ENCODE measurements at places on chromosomes 16 and 17.
A peak's percentile ranks its signal among the peaks of the same experiment; 100 is the strongest.

DNA sequence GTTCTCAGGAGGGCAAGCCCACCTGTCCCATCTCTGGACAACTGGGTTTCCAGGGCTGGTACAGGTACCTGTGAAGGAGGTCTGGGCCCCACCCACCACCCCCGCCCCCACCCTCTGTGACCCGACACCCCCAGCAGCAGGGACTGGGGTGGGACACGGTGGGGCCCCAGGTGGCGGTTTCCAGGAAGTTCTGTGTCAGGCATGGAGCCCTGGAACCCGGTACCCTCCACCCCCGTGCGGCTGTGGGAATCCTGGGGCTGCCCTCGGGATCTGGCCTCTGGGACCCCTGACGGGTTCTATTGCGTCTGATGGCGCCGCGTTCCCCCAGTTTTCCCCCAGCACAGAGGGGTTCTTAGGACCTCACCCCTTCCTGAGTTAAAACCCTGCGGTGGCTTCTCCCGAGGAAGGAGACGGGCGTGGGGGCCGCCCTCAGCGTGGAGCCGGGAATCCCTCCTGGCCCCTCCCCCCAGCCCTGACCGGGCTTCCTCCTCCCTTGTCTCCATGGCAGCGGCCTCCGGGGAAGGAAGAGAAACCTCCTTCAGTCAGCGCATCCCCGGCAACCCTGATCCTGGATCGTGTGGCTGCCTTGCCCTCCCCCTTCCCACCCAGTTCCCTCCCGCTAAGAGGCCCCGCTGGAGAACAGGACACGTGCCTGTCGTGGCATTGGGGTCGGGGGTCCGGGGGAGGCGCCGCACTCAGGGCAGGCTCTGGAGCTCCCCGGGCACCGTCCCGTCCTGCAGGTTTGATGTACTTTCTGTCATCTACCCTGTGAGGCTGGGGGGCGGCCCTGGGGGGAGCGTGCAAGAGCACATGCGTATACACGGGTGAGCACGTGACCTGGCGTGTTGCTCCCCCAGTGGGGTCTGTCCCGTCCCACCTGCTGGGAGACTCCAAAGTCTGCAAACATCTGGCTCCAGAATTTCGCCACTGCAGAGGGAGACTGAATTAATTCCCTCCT is 30.3 kb downstream of the CACNA1H start:
- DNase-seq = peak; percentile 16

DNA sequence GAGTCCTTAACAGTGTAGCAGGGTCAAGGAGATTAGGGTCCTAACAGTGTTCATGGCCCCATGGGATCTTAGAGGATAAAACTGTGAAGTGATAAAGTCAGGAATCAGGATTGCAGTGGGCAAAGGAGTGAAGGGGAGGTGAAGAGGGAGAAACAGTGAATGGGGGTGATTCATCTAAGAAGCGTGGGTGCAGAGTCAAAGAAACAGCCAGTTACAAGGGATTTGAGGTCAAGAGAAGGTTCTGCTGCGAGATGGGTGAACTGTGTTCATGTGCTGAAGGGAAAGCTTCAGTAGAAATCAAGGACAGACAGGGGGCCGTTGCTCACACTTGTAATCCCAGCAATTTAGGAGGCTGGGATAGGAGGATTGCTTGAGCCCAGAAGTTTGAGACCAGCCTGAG is 5.9 kb downstream of the GTF3C1 start:
- DNase-seq = no peak

DNA sequence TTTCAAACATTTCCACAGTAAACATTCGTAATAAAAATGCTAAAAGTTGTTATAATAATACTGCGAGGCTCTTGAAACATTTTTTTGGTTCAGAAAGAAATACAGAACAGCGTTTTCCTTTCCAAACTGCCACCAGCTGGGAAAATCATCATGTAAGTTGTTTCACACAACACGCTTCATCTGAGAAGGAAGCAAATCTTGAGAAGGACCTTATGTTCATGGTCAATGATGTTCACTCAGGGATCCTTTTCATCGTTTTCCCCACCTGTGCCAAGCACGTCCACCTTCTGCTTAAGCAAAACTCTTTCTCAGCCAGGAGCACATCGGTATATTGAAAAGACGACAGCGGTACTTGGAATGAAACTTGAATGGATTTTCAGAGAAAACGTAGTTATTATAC is 274.5 kb upstream of the ELAC2 start:
- DNase-seq = no peak

DNA sequence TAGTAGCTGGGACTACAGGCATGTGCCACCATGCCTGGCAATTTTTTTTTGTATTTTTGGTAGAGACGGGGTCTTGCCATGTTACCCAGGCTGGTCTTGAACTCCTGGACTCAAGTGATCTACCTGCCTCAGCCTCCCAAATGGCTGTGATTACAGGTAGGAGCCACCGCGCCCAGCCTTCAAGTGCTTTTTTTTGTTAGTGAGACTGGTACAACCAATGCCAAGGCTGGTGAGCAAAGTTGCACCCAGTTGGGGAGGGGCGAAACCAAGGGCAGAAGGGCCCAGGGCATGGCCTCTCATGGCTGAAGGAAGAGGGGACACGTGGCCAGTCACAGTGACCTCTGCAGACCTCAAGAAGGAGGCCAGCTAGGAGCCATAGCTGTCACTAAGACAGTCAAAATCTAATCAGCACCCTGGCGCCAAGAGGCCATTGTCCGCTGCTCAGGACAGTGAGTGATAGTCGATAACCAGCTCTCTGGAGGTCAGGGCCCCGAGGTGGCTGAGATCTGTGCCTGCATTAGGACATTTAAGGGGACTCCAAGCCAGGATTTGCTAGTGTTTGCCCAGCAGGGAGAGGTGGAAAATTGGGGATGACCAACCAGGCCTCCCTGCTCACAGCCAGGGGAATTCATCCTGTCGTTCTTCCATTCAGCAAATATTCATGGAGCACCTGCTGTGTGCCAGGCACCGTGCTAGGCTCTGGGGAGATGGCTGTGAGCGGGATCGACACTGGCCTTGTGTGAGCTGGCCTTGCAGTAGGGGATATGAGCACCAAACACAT is 10.2 kb downstream of the IL4R start:
- DNase-seq = no peak

GRCh38 chr16:30407804-30408534 is 563 bp downstream of the ZNF771 start:
- DNase-seq = no peak

- no peak for DNase-seq
Measured at GRCh38 chr17:31373150-31374093, 18.1 kb upstream of the RAB11FIP4 start.

GRCh38 chr17:40554646-40555295 is 10.5 kb downstream of the CCR7 start:
- no peak for DNase-seq

GRCh38 chr16:81866820-81867440 is 87.8 kb downstream of the PLCG2 start:
- DNase-seq = peak; percentile 7

GRCh38 chr16:79452671-79453070 is 147.9 kb downstream of the MAF start:
- no peak for DNase-seq

DNA sequence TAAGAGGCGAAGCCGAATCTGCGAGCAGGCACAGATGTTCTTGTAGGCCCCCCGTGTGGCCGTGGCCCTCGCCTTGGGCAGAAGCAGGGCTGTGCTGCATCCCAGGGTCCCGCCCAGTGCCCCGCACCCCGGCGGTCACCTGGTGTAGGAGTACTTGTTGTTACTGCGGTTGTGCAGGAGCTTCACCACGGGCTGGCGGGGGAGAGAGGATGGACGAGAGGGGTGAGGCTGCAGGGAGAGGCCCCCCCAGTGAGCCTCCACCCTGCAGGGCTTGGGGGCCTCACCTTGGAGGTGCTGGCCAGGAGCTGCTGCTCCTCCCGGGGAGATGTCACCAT is 11.4 kb downstream of the ASPHD1 start:
- no peak for DNase-seq

- DNase-seq = no peak
Measured at GRCh38 chr16:77669057-77669456, 53.3 kb upstream of the NUDT7 start.

DNA sequence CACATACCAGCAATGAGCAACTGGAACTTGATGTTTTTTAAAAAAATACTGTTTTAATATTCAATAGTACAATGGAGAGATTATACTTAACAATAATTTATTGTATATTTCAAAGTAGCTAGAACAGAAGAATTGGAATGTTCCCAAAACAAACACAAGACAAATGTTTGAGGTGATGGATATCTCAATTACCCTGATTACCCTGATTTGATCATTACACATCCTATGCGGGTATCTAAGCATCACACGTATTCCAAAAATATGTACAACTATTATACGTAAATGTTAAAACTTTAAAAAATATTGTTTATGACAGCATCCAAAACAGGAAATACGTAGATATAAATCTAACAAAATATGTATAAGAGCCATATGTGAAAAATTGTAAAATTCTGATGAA is 96.8 kb downstream of the DYNLRB2 start:
- no peak for DNase-seq

DNA sequence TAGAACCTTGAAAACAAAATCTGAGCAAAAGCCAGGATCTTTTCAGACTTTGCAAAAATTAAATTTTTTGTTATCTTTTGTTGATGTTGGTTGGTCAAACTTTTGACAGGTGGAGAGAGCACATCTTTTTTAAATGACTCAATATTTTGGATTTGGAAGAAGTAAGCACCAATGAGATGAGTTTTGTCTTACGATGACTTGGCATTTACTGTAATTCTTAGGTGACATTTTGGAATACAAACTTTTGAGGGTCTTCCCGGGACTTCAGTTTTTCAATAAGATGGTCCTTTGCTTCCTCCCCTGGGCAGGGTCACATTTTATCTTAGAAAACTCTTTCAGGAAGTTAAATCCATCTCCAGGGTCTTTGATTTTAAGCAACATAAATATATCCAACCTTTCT is 423.9 kb downstream of the HS3ST3B1 start:
- DNase-seq = no peak

DNA sequence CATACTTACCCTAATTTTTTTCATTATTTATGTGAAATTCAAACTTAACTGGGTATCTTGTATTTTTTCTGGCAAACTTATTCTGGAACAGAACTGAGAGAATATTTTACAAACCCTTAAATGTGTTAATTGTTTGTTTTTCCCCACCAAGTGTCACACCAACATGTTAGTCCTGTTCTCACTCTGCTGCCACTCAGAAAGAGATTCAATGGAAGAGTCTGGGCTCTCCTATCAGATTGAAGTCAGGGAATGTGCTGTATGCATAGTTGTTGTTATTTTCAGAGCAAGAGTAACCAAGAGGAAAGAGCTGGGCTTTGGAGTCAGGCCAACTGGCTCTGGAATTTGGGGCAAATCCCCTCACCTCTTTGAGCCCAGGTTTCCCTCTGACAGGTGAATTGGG is 43.2 kb downstream of the SLC6A2 start:
- no peak for DNase-seq

DNA sequence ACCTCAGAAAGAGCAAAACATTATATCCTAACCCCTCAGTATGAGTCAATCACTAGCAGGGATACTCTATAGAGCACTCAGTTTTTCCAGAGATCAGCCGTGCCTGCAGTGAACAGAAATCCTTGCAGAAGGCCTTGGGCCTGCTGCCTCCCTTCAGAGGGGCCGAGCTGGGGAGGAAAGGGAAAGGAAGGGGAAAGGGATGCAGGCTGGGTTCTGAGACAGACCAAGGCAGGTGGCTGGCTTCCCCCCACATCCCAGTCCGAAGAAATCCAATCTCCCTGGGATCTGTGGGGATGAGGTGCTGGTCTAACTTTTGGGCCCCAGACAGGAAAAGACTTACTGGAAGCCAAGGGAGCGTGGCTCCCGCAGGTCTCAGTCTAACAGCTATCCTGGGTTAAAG is 25.3 kb downstream of the SRL start:
- DNase-seq = no peak

DNA sequence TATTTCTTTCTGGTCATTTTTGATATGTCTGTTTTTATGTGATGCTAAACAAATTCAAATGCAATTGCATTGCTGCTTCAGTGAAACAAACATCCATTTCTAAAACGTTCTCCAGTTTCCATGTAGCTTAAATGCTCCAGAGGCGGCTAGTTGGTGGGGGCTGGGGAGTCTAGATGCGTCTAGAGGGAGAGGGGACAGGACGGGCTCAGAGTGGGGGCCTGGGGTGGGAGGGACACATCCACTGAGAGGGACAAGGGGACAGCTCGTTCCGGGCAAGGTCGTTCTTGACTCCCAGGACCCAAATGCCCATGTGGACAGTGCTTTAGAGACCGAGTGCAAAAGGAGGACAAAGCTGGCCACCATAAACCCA is 102.3 kb downstream of the FOXL1 start:
- DNase-seq = no peak

DNA sequence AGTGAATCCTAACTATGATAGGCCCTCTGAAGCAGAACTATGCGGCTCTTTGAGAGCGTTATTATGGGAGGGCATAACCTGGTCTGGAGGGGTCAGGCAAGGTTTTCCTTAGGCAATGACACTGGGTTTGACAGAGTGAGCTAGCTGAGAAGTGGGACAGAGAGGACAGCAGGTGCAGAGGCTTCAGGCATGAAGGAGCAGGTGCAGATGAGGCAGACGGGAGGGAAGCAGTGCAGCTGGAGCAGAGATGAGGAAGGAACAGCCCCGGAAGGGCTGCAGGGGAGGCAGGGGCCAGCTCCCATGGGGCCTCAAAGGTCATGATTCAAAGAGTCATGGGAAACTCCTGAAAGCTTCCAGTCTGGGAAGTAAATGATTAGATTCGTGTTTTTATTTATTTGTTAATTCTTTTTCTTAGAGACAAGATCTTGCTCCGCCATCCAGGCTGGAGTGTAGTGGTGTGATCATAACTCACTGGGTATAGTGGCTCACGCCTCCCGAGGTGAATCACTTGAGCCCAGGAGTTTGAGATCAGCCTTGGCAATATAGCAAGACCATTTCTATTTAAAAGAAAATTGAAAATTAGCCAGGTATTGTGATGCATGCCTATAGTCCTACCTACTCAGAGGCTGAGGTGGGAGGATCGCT is 5.4 kb downstream of the MARCHF10 start:
- DNase-seq = no peak

GRCh38 chr17:48724251-48725003 is 1.4 kb downstream of the PRAC2 start:
- DNase-seq = no peak

- DNase-seq = no peak
Measured at GRCh38 chr17:15350777-15351477, 9.5 kb upstream of the TEKT3 start.

DNA sequence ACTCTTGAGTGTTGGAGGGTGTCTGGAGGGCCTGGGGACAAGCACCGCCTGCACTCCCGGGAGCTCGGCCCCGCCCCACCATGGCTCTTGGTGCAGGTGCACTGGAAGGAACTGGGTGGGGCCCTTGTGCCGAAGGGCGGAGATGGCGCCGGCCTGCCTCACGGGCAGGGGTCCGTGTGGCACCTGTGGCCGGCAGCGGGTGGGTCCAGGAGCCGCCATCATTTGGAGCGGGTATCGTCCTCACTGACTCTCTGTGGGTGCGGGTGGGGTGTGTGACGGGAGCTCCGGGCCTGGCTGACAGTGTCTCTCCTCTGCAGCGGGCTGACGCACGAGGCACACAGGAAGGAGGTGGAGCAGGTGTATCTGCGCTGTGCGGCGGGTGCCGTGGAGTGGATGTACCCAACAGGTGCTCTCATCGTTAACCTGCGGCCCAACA is 5.2 kb downstream of the METRNL start:
- DNase-seq = no peak

Data from nucleus accumbens (tissue), 56 donors.